Colonic mucosa (tissue), 4 donors: ENCODE measurements at places on chromosomes 2 and 18.

DNA sequence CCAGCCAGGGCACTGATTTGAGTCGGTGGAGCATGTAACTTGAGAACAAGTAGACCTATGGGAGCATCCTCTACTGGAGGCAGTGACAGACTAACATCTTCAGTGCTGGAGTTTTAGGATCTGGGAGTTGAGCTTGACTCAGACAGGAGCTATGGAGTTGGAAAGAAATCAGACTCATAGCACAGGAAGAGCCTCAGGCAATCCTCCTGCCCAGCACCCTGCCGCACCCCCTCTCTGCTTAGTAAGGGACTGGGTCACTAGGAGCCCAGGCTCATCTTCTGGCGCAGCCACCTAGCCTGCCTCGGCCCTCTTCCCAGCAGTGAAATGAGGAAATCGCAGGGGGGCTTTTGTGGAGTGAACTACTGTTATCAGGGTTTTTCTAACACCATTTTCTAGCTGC, 3.6 kb downstream of the ARID5A start:
- DNase-seq = no peak

GRCh38 chr2:180664507-180664906, 315.9 kb upstream of the UBE2E3 start:
- no peak for DNase-seq

DNA sequence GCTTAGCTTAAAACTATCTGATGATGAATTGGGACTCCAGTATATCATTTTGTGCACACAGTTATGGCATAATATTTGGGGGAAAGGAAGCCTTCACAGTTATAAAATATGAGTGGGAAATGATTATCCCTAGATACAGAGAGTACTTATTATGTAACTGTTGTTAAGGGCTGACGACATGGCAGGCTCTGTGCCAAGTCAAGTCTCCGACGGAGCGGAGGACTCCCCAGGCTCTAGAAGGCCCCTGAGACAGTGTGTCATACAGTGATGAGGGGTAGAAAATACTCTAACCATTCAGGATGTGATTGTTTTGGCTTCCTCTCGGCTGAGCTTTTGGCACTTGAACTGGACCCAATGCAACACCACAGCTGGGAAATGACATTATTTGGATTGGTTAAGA, 211.8 kb downstream of the SLC8A1 start:
- DNase-seq = peak; percentile 67

- no peak for DNase-seq
Observed at GRCh38 chr18:61856678-61857077, 36.1 kb downstream of the RNF152 start.

GRCh38 chr2:152120430-152120829, 21.6 kb upstream of the CACNB4 start:
- no peak for DNase-seq

DNA sequence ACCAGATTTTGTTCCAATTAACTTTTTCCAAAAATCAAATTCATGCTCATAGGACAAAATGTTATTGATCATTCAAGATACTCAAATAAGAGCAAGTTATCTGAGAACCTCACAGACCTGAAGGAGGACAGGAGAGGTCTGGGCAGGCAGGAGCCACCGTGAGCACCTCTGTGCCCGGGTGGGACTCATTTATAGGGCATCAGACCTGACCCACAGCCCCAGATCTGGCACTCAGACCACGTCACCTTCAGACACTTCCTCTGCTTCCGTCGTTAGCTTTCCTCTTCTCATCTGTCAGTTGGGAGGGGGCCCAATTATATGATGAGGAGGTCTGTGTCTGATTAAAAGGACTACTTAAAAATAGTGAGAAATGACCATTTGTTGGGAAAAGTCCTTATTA, 169.4 kb downstream of the EIPR1 start:
- no peak for DNase-seq

- DNase-seq = no peak
Observed at GRCh38 chr2:18156002-18156401, 277.5 kb downstream of the KCNS3 start.

DNA sequence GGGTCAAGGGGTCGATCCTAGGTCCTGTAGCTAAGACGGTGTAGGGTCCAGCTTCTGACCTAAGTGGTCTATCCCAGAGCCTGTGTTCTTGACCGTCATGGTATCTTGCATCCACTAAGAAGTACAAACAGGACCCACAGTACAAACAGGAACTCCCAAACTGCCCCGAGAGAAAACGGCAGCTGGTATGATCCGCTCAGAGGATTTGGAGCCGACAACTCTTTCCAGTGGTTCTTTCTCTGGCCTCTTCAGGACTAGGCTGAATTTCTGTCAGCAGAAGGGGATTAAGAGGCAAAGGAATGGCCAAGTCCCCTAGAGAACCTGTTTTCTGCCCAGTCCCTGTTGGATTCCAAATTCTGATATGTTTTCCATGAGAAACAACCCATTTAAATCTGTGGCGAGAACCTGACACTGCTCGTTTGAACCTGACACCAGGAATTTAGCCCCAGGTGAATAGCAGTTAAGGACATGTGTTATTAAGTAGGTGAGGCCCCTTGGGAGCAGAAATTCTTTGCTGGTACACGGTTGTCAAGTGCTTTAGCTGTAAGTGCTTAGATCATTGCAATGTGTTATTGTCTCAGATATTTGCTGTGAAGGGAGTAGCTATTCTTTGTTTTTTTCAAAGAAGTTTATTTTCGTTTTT, 50.5 kb upstream of the TXNDC2 start:
- DNase-seq = no peak

- DNase-seq = no peak
Observed at GRCh38 chr2:237556773-237557632, 9.4 kb upstream of the PRLH start.

DNA sequence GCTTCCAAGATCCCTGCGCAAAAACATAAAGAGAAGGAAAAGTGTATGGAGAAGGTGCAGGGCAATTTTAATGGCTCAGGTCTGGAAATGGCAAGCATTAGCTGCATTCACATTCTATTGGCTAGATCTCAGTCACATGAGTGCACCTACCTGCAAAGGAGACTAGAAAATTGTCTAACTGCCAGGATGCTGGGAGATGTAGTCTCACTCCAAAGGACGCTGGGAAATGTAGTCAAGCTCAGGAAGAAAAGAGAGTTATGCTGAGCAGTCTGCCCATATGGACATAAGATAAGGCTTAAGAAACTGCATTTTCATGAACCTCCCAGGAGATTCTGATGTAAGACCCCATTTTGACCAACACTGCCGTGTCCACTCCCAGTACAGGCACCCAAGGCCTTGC, 9.5 kb upstream of the KLHL29 start:
- DNase-seq = no peak

DNA sequence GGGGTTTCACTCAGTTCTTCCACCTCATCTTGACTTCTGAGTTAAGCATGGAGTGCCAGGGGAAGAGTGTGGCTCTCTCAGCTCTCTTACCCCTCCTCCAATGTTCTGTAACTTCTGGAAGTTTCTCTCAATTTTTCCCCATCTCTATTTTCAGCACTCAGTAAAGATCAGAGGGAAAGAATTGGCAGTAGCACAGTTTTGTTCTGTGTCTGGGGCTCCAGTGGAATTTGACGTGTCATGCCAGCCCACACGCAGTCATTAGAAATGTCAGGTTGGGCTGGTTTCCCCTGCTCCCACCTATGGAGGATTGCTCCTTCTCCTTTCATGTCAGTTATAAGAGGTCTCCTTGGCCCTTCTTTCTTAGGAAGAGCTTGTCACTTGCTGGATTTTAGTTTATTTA, 104.6 kb upstream of the COL3A1 start:
- DNase-seq = no peak

DNA sequence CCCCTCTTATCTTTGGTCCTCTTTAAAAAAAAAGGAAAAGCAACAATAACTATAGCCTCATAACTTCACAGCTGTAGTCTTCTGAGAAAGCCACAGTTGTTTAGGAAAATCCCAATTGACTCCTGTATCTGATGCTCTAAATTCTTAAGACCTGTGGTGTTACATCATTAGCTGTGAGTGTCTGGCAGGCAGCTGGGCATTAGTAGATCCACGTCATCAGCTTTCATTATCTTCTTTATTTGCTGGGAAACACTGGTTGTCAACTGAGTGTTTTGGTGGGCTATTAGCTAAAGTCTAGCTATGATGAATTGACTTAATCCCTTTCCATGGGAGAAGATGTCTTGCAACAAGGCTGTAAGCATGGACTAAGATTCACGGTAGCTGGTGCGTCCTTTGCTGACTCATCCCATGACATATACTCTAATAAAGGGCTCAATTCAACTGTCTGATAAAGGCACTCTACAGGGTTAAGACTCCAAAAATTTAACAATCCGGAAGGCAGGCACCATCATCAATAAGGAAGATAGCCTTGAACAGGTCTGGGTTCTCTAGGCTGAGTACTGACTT, 517.2 kb downstream of the PLCL1 start:
- no peak for DNase-seq

GRCh38 chr2:239498981-239499634, 98.3 kb upstream of the HDAC4 start:
- DNase-seq = peak; percentile 39

DNA sequence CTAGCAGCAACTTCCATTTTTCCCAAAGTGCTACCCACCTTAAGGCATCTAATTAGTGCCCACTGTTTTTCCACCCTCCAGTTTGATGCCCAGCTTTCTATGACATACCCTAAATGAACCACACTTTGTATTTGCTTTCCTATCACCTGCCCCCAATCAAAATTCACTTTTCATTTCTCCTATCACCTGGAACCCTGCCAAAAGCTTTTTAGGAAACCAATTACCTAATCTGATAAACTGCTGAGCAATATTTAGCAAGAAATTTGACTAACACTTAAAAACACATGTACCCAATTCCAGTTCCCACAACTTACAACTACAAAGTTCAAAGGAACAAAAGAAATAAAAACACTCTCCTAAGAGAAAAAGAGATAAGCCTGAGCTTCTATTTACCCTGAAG, 71.7 kb downstream of the IKZF2 start:
- no peak for DNase-seq

DNA sequence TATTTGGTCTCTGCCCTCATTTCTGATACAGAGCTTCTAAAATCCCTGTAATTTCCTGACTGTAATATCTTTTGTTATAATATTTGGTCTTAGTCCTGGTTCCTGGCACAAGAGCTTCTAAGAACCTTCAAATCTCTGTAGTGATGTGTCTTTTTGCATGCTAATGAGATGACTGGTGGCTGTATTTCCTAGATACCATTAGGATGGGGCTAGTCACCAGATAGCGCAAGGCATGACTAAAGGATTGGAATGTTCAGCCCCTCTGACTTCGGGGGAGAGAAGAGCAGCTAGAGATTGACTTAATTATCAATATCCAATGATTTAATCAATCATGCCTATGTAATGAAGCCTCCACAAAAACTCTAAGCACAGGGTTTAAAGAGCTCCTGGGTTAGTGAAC, 620.8 kb upstream of the ACVR2A start:
- DNase-seq = no peak

DNA sequence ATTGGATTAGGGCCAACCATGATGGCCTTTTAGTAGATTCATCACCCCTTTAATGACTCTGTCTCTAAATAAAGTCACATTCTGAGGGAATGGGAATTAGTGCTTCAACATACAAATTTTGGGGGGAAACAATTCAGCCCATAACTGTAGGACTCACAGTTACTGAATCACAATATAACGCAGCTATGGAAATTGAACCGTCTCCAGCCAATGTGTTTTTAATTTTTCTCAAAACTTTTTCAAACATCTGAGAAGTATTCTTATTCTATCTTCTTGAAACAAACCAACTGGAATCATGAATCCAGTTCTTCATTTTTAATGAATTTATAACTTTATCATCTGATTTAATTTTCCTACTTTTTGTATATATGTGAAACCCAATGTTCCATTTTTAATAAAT, 373.1 kb upstream of the SYT4 start:
- no peak for DNase-seq
